ENCODE measurements at places on chromosomes 12 and 14. TPM values are rescaled to one million over a fixed set of nuclear protein-coding genes. Genes with fewer than 3 reads are reported as not detected.

DNA sequence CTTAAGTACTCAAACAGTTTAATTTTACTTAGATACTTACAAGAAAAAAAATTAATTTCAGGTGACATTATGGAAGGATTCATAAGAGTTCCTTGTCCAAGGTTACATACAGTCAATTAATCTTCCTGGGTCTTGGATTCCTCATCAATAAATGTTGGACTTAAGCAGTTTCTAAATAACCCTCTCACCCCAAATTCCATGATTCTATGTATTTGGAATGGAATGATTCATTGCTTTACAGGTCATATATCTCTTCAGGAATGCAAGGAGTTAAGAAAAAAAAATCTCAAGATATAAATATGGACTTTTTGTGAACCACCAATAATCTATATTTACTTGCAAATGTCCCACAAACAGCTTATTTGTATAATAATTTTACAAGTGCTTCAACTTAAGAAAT is 84.2 kb upstream of the BMP4 start:
- no peak for DNase-seq

KLRK1 gene
- not detected for polyA plus RNA-seq

- DNase-seq = peak; percentile 30
These were observed 31.4 kb downstream of the JDP2 start for GRCh38 chr14:75459099-75459741.

DNA sequence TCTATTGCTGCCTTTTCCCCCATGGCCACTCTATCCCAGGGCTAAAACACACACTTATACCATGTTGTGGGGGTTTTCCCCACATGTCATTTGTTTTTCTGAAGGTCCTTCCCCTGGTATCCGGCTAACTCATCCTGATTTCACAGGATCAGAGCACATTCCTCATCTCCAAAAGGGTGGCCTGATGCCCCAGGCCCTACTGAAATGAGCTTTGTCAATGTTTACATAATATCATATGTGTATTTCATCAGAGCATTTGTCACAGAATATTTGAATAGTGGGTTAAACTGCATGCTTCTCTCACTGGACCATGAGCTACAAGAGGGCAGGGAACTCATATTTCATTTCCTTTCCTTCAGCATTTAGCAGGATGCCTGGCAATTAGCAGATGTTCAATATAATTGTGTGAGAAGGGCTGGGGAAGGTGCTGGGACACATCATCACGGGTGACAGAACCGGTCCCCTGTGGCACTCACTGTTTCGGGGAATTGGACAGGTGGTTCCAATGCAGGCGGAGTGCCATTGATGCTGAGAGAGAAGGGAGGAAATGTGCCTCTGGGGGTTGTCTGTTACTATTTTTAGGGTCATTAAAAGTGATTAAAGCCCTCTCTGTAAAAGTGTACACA is 26.8 kb downstream of the EMP1 start:
- no peak for DNase-seq

GRCh38 chr14:85079842-85080730 is 449.9 kb upstream of the FLRT2 start:
- DNase-seq = no peak

CMTM5 gene
- polyA plus RNA-seq = 0.61 TPM

- DNase-seq = no peak
These were observed 100.6 kb downstream of the DPF3 start for GRCh38 chr14:72793156-72793939.

GRCh38 chr12:94614288-94614721 is 36.1 kb downstream of the TMCC3 start:
- peak; percentile 46 for DNase-seq

DNA sequence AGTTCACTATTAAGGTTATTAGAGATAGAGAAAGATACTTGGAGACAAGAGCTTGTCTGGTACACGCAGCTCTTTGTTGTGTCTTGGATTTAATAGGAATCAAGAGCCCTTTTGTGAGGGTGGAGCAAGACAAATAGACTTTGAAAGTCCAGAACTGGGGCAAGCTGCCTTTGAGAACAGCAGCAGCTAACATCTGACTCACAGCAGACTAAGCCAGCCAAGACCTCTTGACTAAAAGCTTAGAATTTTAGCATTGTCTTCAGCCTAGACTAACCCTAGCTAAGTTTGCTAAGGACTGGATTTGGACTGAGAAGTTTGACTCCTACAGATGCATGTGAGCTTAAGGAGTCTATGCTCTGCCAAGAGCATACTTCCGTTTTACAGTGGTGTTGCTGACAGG is 201.9 kb upstream of the RBM19 start:
- DNase-seq = no peak

MLXIP gene
- 8.5 TPM for polyA plus RNA-seq

DNA sequence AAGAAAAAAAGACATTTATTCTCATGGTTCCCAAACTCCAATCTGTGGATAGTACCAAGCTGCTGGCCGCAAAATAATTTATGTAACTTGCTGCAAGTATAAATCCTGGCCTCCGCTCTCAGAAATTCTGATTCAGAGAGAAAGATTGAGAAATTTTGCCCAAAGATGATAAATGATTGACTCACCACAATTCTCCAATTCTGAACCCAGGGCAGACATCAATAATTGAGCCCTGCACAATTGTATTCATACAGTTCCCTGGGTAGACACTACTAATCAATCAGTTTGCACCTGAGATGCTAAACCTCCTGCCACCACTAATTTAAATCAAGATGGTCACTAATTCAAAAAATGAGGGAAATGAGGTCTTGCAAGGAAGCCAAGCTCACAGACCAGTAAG is 38.2 kb downstream of the TRPV4 start:
- DNase-seq = no peak

FLRT2 gene
- polyA plus RNA-seq = 2.7 TPM

GRCh38 chr12:3815094-3815766 is 58.0 kb downstream of the PARP11 start:
- no peak for DNase-seq

DNA sequence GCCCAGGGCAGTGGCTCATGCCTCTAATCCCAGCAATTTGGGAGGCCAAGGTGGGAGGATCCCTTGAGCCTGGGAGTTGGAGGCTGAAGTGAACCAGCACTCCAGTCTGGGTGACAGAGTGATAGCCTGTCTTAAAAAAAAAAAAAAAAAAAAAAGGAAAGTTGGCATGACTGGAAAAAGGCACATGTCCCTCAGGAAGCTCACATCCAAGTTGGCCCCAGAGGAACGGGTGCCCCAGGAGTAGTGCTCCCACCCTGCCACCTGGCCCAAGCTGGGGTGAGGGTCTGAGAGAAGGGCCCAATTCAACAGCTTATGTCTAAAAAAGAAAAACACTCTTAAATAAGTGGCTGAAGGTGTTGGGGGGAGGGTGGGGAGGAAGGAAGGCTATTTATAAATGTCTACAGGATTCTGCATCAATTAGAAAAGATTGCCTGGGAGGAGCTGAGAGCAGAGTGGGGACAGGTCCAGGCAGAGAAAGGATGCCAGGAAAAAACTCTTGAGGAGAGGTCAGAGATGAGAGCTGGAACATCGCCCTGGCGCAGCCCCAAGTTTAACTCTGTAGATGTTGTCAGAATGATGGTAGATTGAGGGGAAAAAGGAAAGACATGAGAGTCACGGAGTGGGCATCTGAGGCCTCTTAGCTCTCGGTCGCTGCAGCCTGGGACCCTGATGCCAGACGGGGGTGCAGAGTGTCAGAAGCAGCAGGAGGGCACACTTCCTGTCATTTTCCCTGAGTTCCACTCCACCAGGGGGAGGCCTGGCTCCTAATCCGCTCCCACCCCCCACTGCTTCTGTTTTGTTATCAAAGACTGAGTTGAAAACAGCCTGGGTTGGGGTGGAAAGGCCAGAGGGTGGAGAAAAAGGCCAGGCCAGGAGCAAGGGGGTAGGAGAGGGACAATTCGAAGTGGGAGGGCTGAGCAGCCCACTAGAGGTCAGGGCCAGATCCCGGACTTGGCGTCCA is 7.3 kb downstream of the SPRYD3 start:
- DNase-seq = no peak

DNA sequence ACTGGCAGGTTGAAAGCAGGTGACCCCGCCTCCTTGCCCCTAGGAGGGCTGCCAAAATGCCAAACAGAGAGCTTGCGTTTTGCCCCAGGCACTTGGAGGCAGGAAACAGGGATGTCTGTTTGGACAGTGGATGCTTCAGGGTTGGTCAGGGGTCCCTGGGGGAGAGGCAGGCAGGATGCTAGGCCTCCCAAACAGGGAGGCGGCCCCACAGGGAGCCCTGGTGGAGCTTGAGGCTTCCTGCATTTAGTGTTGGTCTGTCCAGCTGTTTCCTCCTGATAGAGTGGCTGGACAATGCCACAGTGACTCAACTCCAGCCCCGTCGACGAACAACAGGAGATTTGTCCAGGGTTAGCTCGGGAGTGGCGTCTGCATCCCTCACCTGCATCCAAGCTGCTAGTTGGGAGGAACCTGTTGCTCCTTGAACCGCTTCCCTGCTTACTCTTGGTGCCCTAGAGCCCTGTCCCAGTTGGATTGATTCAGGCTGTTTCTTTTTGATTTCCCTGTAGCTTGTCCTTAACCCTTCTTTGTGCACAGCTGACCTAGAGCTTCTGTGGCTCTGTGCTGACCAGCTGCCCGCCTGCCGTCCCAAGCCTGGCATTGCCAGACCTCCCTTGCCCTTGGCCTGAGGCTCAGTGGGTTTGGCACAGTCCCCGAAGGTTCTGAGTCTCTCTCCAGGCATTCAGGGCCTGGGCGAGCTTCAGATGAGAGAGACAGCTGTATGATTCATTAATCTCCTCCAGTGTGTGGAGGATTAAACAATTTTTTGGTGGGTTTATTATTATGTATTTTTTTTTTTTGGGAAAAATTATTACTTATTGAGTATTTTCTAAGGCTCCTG is 45.9 kb downstream of the TSPAN9 start:
- DNase-seq = no peak

SIX1 gene
- polyA plus RNA-seq = 0.18 TPM

DNA sequence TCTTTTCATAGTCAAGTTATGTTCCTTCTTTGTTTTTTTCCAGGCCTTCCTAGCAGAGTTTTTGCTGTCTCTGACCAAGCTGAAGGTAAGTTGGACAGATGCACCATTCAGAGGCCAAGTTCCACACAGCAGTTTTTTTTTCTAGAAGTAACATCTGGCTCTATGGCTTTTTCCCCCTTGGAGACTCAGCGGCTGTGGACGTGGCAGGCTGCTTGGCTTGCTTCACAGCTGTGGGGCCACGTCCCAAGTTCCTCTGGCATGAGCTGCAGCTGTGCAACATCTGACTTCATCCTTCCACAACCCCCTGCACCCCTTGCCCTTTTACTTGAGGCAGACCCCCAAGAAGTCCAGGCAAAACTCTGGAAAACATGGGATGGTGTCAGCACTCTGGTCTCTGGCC is 24.2 kb upstream of the RHOJ start:
- no peak for DNase-seq

DNA sequence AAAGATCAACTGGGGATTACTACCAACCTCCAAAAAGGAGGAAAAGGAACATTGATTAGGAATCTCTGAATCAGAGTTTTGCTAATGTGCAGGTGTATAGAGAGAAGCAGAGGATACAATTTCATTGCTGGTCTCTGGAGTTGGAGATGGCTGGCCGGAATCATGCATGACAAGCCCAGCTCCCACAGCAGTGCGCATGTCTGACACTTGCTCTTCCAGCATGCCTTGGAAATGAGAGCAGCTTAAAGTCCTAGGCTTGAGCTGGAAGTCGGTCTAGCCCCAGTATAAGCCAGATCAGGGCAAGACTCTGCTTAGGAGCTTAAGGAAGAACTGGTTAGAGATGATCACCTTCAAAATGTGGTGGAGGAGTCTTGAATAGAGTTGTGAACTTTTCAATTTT is 742.8 kb downstream of the DIO2 start:
- DNase-seq = no peak

EXOC3L4 gene
- polyA plus RNA-seq = 26.1 TPM

DNA sequence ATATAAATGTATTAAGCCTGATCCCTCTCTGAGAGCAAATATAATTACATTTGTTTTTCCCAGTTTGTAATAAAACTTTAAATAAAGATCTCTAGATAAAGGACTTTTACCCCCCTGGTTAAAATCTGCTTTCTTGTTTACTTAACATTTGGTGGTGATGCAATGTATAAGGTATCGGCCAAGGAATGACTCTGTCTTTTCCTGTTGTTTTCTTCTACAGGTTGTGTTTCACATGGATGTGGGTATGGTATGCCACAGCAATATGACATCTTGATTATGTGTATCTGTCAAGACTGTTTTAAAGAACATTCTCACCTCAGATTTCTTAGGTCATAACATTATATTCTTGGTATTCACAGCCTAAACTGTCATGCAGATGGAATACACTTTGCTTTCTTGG is 210.6 kb upstream of the NOVA1 start:
- no peak for DNase-seq

IGFBP6 gene
- 135 TPM for polyA plus RNA-seq

- DNase-seq = no peak
These were observed 10.3 kb downstream of the GPRC5D start for GRCh38 chr12:12941450-12942350.

PRICKLE1 gene
- 1.1 TPM for polyA plus RNA-seq

CEP290 gene
- polyA plus RNA-seq = 13.6 TPM

DNA sequence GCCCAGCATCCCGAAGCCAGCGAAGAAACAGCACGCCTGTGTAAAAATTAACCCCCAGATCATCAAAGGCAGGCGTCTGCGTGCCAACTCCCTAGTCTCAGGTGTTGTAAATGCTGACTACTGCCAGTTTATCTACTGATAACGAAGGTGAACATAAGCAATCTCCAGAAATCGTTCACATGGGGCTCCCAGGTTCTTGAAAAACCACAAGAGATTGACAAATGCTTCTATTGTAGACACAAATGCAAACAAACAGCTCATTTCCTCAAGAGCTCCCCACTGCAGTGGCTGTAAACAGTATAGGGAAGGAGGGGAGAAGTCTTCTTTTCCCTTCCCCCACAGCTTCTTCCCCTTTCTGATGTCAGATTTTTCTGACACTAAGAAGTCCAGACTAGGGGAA is 5.3 kb upstream of the PLEKHG3 start:
- peak; percentile 90 for DNase-seq

DNA sequence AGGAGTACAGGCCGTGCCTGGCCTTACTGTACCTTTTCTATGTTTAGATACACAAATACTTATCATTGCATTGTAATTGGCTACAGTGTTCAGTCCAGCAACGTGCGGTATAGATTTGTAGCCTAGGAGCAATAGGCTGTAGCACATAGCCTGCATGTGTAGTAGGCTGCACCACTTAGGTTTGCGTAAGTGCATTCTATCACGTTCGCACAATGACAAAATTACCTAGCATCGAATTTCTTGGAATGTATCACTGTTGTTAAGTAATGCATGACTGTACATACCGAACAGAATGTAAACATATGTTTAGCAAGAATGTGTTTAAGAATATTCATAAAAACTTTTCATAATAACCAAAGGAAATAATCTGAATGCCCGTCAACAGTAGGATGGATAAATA is 31.9 kb downstream of the VRTN start:
- no peak for DNase-seq

SLCO1A2 gene
- not detected for polyA plus RNA-seq

DNA sequence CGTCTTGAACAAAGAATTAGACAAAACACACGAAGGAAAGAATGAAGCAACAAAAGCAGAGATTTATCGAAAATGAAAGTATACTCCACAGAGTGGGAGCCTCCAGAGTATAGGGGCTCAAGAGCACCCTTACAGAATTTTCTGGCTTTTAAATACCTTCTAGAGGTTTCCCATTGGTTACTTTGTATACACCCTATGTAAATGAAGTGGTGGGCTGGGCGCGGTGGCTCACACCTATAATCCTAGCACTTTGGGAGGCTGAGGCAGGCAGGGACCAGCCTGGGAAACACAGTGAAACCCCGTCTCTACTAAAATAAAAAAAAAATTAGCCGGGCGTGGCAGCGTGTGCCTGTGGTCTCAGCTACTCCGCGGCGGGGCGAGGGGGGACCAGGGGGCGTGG is 13.1 kb upstream of the DNM1L start:
- no peak for DNase-seq

Measured in small intestine (tissue), 16 donors.